NCI-H1436 (cell line): ENCODE measurements at places on chromosomes 5 and 9.

DNA sequence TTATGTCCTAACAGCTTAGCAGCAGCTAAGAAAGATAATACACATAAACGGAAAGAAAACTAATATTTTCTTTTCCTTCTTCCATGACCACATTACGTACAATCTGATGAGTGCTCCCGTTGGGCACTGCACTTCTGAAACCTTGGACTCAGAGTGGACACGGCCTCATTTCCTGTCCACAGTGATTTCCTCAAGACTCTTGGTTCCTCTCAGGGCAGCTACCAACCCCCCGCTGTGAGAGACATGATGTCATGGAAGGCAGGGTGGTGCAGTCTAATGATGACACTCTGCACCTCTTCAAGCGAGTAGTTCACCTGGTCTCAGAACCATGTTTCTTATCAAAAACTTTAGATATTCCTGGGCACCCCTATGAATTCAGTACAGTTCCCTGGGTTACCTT, 68.7 kb upstream of the CTSL start:
- DNase-seq: no peak

DNA sequence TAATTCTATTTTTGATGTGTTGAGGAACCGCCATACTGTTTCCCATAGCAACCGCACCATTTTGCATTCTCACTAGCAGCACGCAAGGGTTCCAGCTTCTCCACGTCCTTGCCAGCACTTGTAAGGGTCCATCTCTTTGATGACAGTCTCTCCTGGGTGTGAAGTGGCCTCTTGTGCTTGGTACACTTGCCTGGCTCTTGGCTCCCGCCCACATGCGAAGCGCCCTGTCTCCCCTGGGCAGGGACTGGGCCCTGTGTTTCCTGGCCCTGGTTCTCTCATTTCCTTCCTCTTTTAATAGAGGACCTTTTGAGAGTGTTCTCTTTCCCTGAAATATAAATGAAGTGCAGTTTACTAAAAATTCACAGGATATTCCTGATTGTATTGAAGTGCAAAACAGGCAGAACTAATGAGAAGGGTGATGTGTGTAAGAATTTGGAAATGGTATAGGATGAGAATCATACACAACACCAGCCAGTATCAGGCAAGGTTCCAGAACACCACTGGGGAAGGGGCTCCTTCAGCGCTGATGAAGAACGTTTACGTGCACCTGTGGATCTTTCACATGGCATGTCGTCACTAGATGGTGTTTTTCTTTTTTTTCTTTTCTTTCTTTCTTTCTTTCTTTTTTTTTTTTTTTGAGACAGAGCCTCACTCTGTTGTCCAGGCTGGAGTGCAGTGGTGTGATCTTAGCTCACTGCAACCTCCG, 73.0 kb downstream of the EHMT1 start:
- no peak for DNase-seq

DNA sequence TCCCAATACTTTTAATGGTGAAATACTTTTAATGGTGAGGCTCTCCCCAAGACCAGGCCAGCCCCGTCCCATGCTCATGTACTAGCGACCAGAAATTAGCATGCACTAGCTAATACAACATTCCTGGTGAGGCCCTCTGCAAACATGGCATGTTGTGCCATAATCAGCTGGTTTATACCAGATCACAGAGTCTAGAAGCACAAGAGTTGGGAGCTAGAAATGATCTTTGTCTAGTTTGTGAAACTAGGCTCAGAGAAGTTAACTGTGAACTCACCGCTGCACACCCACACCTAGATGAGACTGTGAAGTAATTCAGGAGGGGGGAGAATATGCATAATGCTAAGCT, 37.4 kb downstream of the MTMR12 start:
- DNase-seq: no peak

- no peak for DNase-seq
Measured at GRCh38 chr9:93826905-93827544, 128.1 kb downstream of the BARX1 start.

GRCh38 chr5:140110646-140110957, 3.3 kb upstream of the PURA start:
- no peak for DNase-seq

GRCh38 chr5:22683050-22683449, 170.1 kb downstream of the CDH12 start:
- DNase-seq: no peak

GRCh38 chr5:115262321-115263077, at the start of gene PGGT1B:
PGGT1B (minus strand) TSS chr5:115262877; CDS start chr5:115262851, 26 bp downstream.
- peak; percentile 53 for DNase-seq

DNA sequence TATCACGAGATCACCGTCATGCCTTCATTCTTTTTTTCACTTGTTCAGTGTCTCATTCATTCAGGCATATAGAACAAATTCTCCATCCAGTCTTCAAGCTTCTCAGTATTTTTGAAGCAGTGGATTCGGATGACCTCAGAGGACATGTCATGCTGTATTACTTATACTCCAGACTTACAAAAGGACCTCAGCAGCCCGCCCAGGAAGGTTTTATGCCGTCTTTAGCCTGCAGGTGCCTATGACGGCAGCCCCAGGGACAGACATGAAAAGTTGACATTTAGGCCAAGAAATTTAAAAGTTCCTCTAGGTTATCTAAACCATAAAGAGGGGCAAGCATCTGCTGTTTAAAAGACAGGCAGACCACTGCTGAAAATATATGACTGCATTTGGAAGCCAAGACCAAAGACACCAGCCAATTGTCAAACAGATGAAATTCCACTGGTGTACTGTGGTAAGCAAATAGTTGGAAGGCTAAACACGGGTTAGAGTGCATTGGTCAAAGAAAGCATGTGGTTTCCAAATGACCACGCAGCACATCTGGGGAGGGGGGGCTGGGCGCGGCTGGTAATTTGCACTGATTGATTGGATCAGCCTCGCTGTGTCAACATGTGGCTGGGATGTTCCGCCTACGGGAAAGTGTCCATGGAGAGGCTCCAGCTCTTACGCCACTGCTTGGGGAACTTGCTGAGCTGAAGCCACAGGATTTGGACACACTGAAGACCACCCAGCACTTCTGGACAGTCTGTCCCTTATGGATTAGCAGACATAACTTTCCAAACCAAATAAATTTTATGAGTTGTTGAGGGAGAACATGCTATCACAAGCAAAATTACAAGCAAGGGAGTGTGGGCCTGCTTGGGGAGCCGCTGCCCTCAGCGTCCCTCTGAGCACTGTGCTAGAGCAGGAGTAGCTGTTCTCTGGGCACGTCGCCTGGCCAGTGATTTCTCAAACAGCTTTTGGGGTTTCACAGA, 173.6 kb downstream of the FANCC start:
- no peak for DNase-seq

DNA sequence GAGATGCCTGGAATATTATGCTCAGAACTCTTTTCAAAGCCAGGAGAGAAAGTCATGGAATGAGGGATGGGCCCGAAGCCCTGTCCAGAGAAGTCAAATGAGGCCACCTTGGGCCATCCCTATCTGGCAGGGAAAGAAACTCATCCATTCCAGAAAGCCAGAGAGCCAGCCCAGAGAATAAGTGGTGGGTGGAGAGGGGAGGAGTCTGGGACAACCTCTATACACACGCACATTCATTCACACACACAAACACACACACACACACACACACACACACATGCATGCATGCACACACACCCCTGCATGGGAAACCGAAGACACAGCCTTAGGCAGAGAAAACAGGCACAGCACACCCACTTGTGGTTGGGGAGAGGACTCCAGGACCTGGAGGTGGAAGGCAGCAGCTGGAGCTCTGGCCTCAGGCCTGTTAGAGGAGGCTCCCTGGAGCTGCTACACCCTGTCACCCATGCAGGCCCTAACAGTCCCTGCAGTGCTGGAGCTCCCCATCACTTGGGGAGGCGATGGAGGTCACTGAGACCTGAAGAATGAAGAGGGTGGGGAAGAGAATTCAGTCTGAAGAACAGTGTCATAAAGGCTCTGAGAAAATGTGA, 38.0 kb downstream of the TGFBI start:
- no peak for DNase-seq

- no peak for DNase-seq
Measured at GRCh38 chr9:114342755-114343440, 13.2 kb downstream of the ORM2 start.

- DNase-seq: no peak
Measured at GRCh38 chr5:56561455-56561854, 253.9 kb upstream of the MAP3K1 start.

DNA sequence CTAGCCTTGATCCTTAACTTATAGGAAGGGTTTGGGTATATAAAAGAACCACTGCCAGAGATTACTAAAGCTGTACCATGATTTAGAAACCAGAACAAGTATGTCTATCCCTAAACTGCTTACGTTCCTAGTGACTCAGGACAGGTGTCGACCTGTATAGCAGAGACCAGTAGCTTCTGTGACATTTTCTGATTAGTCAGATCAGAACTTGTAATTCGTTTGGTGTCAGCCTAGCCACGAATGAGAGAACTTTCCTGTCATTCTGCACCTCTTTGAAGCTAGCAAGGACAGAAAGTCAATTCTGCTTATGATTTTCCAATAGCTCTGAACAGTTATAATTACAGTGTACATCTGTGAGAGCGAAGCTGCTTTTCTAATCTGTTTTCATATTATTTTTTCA, 39.5 kb downstream of the PRKACG start:
- DNase-seq: no peak

DNA sequence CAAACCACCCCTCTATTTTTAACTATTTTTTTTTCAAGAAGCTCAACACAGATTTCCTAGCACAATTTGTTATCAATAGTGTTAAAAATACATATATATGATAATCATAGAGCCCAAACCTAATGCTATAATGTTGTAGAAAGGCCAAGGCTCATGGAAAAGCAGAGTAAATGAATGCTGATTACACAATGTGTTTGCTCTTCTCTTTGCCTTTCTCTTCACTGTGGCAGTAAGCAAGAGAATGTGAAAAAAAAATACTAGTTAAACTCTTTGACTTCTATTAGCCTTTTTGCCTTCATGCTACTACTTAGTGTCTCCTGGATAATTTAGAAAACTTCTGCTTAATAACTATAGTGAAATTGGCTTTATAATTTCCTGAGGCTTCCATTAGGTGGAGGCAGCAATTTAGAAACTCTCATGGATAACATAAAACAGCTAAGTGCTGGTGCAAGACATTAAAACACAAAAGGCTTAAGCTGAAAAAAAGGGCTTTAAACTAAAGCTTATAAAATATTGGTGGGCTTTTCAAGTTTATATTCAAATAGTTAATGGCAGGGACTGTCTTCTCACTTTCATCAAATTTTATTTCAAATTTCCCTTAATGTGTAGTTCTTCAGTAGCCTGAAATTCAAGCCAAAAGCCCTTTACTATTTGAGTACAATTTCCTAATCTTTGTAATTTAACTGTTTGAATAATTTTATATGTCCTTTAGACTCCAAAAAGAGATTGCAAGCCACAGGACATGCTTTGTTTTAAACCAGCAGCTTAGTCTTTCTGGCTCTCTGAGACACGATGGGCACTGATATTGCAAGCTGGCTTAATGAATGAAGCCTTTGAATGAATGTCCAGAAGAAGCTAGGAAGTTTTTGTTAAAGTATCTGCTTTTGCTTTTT, 2031.8 kb upstream of the CDH6 start:
- DNase-seq: no peak

- DNase-seq: no peak
Measured at GRCh38 chr5:113085880-113086409, 109.3 kb downstream of the DCP2 start.

DNA sequence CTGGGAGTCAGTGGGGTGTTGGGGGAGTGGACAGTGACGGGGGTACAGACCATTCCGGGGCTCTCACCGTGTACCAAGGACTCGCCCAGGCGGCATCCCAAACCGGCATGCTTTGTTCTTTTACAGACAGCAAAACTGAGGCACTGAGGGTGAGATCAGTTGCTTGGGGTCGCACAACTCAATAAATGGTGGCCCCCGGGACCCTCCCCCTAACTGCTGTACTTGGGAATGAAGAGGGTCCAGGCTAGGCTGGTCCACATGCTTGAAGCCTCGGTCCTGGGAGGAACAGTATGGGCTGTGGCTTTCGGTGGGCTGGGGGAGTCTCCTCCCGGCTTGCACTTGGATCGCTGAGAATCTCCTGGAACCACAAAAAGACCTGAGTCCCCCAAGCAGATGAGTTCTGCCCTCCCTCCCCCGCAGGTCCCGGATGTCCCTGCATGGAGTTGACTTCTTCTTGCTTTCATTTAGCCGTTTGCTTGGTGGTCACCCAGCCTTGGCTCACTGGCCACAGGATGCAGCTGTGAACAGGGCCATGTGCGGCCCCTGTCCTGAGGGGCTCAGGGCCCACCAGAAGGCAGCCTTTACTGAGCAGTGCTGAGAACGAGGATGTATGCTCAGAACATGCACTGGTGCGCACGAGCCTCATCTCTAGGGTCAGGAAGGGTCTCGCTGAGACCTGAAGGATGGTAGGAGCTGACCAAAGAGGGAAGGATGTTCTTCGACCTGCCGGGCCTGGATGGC, 4.2 kb downstream of the LAMC3 start:
- no peak for DNase-seq

DNA sequence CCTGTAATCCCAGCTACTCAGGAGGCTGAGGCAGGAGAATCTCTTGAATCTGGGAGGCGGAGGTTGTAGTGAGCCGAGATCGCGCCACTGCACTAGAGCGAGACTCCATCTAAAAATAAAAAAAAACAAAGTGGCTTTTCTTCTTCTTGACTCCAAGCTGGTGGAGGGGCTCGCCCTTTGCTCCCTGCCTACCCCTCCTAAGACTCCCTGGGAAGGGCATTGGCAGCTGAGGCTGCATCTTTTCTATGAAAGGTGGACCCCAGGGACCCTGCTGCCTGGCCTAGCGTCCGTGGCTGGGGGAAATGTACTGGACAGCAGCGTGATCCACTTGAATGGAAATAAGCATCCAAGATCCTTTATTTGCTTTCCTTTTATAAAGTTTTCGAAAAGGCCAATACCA, 24.0 kb downstream of the ROPN1L start:
- DNase-seq: no peak

GRCh38 chr9:16039218-16039987, 486.6 kb downstream of the CCDC171 start:
- no peak for DNase-seq

GRCh38 chr9:110030632-110031031, 177.3 kb downstream of the C9orf152 start:
- DNase-seq: no peak

DNA sequence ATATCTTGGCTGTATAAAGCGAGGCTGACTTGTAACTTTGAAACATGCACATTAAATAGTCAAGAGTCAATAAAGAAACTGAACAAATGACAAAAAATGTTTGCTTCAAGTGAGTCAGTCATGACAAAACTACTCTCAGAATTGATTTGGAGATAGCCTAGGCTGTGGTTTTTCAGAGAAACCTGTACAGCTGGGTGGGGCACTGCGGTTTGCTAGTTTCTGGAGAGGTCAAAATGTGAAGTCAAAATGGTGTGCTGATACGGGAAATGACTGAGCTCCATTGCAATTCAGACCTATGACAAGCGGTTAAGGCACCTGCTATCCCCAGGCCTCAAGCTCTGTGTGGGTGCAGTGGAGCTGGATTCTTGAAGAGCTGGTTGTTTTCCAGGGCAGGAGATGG, 10.3 kb upstream of the CD180 start:
- no peak for DNase-seq

- DNase-seq: no peak
Measured at GRCh38 chr5:78543292-78543691, 105.3 kb downstream of the LHFPL2 start.

- no peak for DNase-seq
Measured at GRCh38 chr9:114504341-114505186, 709 bp downstream of the WHRN start.

GRCh38 chr5:122941737-122942136, 94.8 kb downstream of the PPIC start:
- no peak for DNase-seq
